NCI-H187 (cell line): ENCODE measurements at places on chromosomes 2 and 18.

- no peak for DNase-seq
These were observed 17.7 kb downstream of the NFATC1 start for GRCh38 chr18:79413426-79413825.

DNA sequence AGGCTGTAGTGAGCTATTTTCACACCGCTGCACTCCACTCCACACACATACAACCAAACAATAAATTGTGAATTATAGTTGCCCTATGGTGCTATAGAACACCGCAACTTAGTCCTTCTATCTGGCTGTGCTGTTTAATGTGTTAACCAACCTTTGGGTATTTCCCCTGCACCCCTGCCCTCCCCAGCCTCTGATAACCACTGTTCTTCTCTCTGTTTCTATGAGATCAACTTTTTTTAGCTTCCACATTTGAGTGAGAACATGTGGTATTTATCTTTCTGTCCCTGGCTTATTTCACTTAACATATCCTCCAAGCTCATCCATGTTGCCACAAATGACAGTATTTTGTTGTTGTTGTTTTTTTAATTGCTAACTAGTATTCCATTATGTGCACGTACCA is 32.5 kb downstream of the TET3 start:
- no peak for DNase-seq

GRCh38 chr2:106638043-106638442 is 150.9 kb downstream of the CD8B2 start:
- DNase-seq, result no peak

GRCh38 chr2:218904176-218904575 is 23.5 kb downstream of the WNT10A start:
- no peak for DNase-seq

DNA sequence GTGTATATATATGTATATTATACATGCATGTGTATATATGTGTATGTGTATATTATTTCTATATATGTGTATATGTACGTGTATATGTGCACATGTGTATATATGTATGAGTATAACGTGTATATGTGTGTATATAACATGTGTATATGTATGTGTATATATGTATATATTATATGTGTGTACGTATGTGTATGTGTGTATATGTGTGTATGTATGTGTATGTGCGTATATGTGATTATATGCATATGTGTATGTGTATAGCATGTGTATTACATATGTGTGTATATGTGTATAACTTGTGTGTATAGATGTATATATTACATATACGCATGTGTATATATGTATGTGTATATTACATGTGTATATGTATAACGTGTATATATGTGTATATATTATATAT is 32.1 kb upstream of the ID2 start:
- no peak for DNase-seq

DNA sequence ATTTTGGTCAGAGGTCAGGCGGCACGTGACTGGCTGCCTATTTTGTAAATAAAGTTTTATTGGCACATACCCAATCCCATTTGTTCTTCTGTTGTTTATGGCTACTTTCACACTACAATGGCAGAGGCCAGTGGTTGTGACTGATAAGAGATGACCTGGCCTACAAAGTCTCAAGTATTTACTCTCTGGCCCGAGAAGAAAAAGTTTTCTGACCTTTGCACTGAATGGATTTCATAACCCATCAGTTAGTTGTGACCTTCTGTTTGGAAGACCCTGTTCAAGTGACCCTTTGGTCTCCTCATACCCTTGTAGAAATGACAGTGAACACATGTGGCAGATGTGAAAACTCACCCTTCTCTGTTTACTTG is 121.4 kb upstream of the MGAT5 start:
- DNase-seq, result no peak

GRCh38 chr2:240584486-240585031 is 2.0 kb upstream of the CAPN10 start:
- no peak for DNase-seq

DNA sequence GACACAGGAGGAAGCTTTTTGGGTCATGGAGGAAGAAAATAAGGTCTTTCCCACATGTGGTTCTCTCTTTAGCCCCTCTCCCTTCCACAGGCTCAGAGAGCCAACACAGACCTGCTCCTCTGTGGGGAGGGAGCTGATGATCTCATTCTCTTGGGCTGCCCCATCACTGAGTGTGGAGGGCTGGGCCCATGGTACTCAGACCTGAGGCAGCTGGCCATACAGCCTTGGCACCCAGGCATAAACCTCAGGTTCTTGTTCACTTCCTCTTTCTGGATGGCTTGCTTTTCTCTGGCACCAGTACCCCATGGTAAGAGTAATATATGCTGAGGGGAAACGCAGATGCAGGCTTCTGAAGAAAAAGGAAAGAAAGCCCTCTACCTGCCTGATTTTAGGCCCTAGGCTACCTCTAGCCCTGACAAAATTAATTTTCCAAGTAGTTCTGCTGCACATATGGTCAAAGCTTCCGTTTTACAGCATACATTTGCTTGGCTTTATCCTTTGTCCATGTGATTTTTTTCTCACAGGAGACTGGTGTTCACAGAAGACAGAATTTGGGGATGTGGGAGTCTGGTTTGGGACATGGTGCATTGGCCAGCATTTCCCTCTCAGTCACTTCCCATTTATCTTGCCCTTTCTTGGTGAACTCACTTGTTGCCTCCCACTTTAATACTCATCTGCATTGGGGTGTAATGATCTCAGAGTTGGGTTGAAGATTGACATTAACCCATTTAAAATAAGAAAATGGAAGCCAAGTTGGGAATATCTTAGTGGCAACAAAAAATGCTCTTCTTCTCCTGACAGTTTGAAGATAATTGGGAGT is 11.1 kb downstream of the DHRS9 start:
- no peak for DNase-seq

GRCh38 chr2:225761396-225761795 is 361.9 kb downstream of the NYAP2 start:
- no peak for DNase-seq

DNA sequence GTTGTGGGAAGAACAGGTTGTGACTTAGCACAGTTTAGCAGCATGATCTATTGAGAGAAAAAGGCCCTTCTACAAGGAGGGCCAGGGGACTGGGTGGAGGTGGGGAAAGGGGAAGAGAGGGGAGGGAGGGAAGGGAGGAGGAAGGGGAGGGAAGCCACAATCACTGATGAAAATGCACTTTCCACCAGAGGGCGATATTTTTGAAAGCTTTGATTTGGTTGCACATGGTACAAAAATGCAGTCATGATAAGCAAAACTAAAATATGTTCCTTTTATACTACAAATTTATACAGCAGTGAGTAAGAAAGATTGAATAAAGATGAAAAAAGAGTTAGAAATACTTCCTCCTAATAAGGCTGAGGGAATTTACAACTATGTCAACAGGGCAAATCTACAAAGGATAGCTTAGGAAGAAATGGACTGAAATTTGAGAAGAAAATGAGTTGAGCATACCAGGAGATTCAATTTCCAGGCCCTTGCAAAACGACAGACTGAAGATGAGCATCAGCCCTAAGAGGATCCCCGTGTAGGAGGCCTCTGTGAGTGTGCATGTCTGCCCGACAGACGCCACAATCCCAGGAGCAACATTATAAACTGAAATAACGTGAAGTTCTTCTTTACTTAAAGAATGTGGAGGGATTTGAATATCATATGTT is 17.2 kb downstream of the SH3YL1 start:
- DNase-seq, result no peak

- no peak for DNase-seq
These were observed 70.6 kb upstream of the ASAP2 start for GRCh38 chr2:9135822-9136558.

- no peak for DNase-seq
These were observed 34.2 kb upstream of the NT5DC4 start for GRCh38 chr2:112686348-112687217.

DNA sequence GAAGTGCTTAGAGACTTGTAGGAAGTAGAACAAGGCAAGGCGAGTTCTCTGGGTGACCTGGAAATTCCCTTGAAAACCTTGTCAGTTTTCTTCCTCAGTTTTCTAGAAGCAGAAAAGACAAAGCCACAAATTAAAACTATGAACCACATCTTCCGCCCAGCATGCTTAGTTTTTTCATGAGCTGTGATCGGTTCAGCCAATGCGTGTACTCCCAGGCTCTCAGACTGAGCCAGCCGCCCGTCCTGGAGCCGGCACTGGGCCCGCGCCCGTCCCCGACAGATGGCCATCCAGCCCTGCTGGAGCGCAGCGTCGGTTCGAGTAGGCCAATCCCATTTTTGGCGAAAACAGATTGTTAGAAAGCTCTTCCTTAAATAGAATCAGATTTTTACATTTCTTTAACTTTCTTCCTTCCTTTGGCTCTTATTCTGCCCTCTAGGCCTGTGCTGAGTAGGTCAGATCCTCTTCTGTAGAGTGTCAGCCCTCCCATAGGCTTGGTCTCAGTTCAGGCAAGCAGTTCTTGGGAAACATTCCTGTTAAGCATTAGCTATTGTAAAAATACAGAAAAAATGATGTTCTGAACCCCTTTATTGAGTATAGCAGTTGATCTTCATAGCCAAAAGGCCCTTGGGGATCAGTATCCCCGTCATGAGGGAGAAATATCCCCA is 112.5 kb downstream of the NCK2 start:
- no peak for DNase-seq

- no peak for DNase-seq
These were observed 138.7 kb upstream of the CCDC150 start for GRCh38 chr2:196500686-196501431.

GRCh38 chr18:24322584-24323136 is 75.0 kb downstream of the OSBPL1A start:
- DNase-seq, result no peak

GRCh38 chr18:56606618-56607017 is 31.8 kb downstream of the TXNL1 start:
- no peak for DNase-seq

DNA sequence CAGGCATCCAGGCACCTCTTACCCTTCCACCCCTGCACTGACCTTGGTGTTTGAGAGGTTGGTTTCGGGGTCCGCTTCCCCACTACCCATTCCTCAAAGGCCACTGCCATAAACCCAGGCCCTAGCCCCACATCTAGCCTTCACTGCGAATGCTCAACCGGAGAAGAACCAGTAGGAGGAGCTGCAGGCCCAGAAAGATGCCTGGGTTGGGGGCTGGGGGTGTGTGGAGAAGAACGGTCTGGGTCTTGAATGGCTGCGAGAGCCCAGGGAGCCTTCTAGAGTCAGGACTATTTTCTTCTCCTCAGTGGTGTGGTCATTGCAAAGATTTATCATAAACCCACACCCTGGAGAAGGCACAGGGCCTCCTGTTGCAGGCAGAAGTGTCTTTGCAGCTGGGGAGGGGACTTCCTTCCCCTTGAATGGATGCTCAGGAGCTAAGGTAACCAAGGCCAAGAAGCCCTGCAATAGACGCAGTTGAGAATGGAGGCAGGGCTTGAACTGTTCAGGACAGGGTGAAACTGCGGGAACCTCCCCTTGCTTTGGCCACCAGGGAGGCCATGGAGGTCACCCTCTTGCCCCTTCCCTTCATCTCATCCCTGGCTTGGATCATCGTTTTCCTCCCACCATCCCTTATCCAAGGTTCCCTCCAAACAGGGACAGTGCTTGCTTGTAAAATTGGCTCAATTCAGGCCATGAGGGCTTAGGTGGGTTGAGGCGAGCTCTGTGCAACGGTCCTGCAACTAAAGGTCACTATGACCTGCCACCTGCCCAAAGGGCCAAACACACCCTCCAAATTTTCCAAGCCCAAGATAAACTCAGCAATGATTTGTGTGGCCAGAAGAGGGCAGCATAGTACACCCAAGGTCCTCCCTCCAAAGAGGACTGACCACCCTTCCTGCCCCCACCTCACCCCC is 20.9 kb downstream of the THNSL2 start:
- no peak for DNase-seq

- DNase-seq, result no peak
These were observed 89.1 kb downstream of the COL6A3 start for GRCh38 chr2:237324837-237325236.

- no peak for DNase-seq
These were observed 272.3 kb upstream of the COL3A1 start for GRCh38 chr2:188701836-188702235.

- DNase-seq, result no peak
These were observed 808 bp downstream of the ATP5MC3 start for GRCh38 chr2:175180701-175181103.

DNA sequence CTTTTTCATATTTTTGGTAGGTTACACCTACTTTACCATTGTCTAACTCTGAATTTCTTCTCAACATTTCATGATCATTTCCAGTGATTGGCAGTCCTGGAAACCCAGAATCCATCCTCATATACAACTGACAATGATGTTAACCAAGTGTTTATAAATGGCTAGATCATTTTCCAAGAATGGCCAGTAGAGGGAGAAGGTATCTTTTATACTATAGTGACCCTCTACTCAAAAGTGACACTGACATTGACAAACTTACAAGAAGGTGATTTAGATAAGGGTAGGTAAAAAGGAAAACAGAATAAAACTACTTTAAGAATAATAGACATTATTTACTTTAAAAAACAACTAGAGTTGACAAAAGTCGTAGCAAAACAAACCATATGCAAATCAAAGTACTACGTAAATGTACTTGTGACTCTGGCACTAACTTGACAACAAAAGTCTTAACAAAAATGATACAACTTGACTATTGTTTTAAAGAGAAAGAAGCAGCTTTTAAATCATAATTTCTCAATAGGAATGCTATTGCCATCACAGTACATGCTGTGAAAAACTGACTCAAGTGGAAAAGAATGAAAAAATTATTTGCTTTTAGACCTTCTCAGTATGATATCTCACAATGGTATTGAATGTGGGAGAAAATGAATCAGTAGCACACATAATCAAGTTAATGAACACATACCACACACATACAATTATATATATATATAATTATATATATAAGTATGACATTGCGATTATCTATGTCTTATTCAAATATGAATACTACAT is 76.6 kb upstream of the GRB14 start:
- no peak for DNase-seq

DNA sequence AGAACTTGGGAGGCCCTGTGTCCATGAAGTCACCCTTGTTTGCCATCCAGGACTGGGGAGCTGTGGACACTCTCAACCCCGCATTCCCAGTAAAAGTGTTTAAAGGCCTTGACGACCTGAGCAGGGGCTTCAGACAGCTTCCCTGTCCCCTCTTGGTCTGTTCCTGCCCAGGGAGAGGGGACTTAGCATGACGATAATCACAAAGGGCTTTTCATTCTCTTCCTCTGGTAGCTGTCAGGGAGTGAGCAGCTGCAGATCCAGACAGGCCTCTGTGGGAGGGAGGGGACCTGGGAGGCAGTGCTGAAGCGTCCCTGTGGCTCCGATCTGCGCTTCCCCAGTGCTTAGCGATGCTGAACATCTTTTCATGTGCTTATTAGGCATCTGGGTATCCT is 77.8 kb upstream of the HS6ST1 start:
- no peak for DNase-seq

- no peak for DNase-seq
These were observed 38.9 kb downstream of the CTAGE1 start for GRCh38 chr18:22378672-22379282.

- DNase-seq, result no peak
These were observed 105.0 kb downstream of the LTBP1 start for GRCh38 chr2:33051586-33052360.

- DNase-seq, result no peak
These were observed 52.2 kb upstream of the BCL2L11 start for GRCh38 chr2:111068435-111069058.

- no peak for DNase-seq
These were observed 7.4 kb upstream of the GPR17 start for GRCh38 chr2:127638361-127639110.

- DNase-seq, result no peak
These were observed 110.2 kb upstream of the GPC1 start for GRCh38 chr2:240325016-240326007.
